8988T (cell line): ENCODE measurements at places on chromosomes 4 and X.

GRCh38 chr4:169293343-169294176 is 22.8 kb upstream of the SH3RF1 start:
- no peak for DNase-seq

DNA sequence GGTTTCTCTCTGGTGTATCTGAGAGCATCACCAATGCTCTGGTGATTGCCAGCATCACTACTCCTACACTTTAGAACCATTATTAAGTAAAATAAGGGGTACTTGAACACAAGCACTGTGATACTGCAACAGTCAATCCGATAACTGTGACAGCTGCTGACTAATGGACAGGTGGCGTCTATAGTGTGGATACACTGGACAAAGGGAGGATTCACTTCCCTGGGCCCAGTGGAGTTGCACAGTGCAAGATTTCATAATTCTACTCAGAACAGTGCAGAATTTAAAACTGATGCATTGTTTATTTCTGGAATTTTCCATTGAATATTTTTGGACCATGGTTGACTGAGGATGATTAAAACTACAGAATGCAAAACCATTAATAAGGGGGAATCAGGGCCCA is 97.8 kb downstream of the SHROOM3 start:
- no peak for DNase-seq

GRCh38 chr4:140400111-140400510 is 26.7 kb downstream of the SCOC start:
- no peak for DNase-seq

GRCh38 chrX:78922754-78923153 is 22.4 kb upstream of the P2RY10 start:
- DNase-seq: no peak
